ENCODE measurements at places on chromosomes 11 and 22.

DNA sequence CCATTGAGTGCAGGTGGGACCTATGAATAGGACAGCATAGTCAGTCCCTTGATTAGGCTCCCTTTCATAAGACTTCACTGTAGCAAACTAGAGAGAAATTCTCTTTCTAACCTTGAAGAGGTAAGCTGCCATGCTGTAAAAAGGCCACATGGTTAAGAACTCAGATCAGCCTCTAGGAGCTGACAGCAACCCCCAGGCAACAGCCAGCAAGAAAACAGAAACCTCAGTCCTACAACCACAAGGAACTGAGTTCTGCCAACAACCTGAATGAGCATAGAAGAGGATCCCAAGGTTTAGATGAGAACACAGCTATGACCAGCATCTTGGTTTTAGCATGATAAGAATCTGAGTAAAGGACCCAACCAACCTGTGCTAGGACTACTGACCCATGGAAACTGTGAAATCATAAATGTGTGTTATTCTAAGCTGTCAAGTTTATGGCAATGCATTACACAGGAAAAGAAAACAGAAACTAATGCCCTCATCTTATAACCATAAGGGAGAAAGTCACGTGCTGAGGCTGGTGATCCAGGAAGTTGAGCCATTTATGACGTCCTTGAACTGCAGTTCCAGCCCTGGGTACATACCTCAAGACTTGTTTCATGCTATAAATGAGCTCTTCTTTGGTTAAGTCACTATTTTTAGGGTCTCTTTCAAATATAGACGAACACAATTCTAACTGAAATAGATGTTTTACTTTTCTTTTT is 43.3 kb downstream of the RAB38 start:
- no peak for DNase-seq

DNA sequence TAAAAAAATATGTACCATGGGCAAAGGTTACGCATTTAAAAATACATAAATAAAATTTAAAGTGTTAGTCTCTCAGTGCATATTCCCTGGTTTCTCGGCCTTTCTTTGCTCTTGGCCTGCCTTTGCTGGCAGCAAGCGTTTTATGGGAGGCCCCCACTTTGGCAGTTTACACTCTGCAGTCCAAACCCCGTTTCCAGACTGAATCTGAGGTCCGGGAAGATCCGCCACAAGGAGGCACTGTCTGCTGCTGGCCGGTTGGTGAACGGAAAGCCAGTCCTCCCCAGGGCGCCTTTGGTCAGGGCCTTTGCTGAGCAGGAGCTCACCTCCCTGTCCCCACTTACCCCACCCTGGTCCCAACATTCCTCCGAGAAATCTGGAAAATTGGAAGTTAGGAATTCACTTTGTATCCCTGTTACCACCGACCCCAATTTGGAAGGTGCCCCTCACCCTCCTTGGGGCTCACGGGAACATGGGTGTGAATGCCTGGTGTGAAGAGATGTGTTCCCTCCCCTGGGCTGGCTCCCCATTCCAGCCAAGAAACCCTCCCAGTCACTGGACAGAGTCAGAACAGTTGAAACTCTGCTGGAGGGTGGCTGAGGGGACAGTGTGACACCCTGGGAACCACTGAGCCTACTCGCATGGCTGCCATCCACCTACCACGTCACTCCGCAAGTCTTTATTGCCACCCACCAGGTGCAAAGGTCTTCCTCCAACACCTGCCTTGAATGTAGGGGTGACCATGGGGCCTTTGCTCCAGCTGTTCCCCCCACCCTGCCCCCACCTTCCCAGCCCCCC is 9.4 kb upstream of the SF1 start:
- peak; percentile 91 for DNase-seq

DNA sequence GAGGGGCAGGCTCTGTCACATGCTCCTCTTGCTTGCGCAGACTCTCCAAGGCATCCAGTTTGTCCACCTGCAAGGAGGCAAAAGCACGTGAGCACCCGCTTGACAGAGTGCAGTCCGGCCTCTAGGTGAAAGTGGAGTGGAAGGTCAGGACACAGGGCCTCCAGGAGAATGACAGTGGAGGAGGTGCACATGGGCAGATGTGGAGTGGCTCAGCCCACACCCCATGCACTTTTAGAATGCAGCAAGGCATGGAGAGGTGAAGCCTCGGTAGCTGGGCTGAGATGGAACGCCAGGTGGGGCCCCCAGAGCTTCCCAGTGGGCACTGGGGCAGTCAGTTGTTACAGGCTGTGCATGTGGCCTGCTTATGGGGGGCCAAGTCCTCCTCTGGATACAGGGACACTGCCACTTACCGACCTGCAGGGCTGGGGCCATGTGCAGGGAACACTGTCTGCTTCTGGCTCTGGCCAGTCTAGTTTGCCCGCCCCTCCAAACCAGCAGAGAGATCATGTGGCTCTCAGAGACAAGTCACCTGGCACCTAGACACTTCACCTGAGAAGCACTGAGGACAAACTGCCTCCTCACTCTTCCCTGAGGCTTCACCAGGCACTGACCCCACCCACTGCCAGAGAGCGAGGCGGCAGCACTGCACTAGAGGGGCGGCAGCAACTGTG is 2.3 kb upstream of the SLC25A1 start:
- no peak for DNase-seq

GRCh38 chr11:13137844-13138301 is 128.8 kb downstream of the RASSF10 start:
- no peak for DNase-seq

DNA sequence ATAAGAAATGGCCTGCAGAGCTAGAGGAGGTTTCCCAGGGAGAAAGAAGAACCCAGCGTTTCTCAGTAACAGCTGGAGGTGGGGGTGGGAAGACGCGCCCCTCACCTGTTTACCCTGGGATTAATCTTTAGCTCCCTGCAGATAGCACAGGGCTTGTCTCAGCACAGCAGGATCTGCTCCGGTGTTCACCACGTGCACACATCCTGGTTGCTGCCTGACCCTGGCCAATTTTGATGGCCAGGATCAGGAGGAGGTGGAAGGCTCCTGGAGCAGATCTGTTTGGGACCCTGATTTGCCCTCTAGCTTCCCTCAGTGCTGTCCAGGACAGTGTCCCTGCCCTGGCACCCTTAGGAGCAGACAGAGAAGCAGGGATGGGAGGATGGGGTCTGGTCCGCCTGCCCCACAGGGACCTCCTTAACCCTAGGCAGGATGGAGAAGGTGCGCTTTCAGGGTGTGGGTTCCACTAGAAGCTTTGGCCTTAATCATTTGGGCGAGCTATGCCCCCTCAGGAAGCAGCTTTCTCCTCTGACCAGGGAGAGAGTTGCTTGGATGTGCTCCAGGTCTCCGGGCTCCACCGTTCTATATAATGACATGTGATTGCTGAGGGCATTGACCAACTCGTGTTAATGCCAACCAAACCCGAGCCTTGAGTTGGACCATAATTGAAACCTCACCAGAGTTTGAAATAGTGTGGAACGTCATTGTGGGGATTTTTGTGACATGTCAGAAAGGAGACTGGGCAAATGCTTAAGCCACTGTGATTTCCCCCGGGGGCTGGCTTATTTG is 19.3 kb downstream of the UPB1 start:
- DNase-seq = no peak

GRCh38 chr11:120307476-120307875 is 17.6 kb upstream of the TLCD5 start:
- DNase-seq = no peak

DNA sequence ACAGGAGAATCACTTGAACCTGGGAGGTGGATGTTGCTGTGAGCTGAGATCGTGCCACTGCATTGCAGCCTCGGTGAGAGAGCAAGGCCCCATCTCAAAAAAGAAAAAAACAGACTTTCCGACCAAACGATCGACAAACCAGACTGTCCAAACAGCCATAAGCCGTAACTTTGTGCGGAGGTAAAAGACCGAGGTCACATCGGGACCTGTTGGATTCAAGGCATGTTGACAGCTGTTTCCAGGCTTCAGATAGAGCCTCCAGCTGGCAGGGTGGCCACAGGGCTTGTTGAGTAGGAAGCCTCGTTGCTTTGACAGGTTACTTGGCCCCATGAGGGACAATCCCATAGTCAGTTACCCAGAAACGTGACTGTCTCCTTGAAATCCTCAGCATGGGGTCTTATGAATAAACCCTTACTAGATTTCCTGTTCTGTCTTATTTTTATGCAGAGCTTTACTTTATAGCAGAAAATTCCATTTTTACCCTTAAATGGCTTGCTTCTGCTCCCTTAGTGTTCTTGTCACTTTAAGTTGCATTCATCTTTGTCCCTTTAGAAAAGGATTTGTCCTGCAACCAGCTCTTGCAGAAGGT is 22.3 kb downstream of the PPARA start:
- DNase-seq = no peak

GRCh38 chr11:110812086-110812733 is 100.0 kb upstream of the ARHGAP20 start:
- no peak for DNase-seq

- no peak for DNase-seq
These were observed 27.9 kb upstream of the RASL10A start for GRCh38 chr22:29343313-29343805.

All from HT-29 (cell line).